ENCODE measurements at places on chromosomes 5 and 9.

GRCh38 chr5:107541400-107541799 is 129.3 kb downstream of the EFNA5 start:
- DNase-seq: no peak

- no peak for DNase-seq
Measured at GRCh38 chr5:106728208-106728607, 942.5 kb downstream of the EFNA5 start.

DNA sequence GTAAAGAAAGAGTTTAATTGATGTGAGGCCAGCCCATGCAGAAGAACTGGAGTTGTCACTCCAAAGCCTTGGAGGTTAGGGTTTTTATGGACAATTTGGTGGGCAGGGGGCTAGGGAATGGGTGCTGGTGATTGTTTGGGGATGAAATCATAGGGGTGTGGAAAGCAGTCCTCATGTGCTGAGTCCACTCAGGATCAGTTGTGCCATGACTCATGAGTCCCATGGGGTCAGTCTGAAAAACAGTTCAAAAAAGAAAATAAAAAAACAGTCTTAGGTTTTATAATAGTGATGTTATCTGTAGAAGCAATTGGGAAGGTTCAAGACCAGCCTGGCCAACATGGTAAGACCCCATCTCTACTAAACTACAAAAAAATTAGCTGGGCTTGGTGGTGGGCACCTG is 162.3 kb downstream of the KDM4C start:
- DNase-seq: no peak

DNA sequence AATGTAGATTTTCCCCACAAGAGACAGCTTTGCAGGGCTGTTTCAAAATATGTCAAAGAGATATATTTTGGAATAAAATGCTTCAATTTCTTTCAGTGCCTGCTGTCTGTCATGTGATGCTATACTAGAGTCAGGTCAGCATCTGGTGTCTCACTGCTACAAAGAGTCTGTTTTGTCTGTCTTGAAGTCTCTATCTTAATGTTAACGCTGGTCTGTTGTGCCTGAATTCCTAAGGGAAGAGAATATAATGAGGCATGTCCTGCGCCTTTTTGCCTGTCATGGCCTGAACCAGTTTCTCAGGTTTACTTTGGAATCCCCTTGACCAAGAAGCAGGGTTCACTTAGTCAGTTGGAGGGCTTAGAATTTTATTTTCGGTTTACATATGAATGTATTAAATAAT is 176.4 kb downstream of the PDZD2 start:
- DNase-seq: no peak

- DNase-seq: no peak
Measured at GRCh38 chr5:31954091-31954490, 220.0 kb downstream of the GOLPH3 start.

- no peak for DNase-seq
Measured at GRCh38 chr5:129141696-129142095, 47.1 kb downstream of the ISOC1 start.
